ENCODE measurements at places on chromosomes 2 and 18.
A peak's percentile ranks its signal among the peaks of the same experiment; 100 is the strongest.

- no peak for DNase-seq
Observed at GRCh38 chr2:97911922-97912575, 83.7 kb downstream of the TMEM131 start.

GRCh38 chr2:219406861-219407230 is 11.3 kb upstream of the DES start:
- no peak for DNase-seq

DNA sequence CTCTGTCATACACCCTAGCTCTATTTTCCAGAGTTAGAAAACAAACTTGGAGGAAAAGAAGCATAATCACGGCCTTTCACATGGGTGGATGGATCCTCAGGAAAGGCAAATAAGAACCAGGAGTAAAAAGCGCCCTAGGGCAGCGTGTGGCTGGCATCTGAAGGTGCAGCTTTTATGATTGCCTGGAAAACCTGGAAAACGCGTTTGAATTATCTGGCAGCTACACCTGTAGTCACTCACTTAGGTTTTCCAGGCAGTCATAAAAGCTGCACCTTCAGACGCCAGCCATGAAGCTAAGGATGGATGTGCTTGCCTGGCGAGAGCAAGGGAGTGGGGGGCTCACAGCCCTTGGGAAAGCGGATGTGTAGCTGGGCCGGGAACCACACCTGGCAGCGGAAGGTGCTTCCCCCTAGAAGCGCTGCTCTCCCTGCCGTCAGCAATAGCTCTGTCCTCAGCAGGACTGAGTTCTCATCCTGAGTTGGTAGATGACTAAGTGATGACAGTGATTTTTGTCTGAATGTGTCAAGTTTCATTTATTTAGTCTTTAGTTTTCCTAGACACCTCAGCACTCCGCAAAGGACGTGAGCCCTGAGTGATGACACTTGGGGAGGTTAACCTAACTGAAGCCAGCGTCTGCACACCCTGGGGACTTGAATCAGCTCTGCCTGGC is 82.0 kb downstream of the DCDC2C start:
- DNase-seq = peak; percentile 30

- no peak for DNase-seq
Observed at GRCh38 chr2:189192766-189193165, 13.2 kb upstream of the COL5A2 start.

GRCh38 chr2:40384233-40384632 is 67.7 kb downstream of the SLC8A1 start:
- DNase-seq = no peak

GRCh38 chr2:48328942-48329723 is 200.8 kb upstream of the STON1 start:
- no peak for DNase-seq

DNA sequence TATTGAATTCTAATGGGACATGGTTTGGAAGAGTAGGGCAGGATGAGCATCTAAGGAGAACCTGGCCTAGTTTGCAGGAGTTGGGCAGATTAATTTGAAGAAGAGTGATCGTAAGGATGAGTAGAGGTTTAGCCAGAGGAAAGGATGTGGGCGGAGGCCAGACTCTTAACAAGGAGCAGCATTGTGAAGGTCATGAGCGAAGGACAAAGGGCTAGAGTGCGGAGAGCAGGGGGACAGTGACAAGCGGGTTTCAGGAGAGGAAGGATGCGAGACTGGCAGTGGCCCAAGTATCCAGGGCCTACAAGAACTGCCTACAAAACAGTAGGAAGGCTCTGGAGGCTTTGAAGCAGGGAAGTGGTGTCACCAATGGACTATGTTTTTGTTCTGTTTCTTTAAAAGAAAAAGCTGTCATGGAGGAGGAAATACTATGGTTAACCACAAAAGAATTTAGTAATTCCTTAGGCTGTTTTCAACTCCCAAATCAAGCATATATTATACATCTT is 20.1 kb downstream of the SLC66A3 start:
- no peak for DNase-seq

GRCh38 chr2:45278365-45279078 is 269.3 kb upstream of the SIX2 start:
- DNase-seq = no peak
